Suprapubic skin (tissue), 4 donors: ENCODE measurements at places on chromosomes 6 and 20.
A peak's percentile ranks its signal among the peaks of the same experiment; 100 is the strongest.

DNA sequence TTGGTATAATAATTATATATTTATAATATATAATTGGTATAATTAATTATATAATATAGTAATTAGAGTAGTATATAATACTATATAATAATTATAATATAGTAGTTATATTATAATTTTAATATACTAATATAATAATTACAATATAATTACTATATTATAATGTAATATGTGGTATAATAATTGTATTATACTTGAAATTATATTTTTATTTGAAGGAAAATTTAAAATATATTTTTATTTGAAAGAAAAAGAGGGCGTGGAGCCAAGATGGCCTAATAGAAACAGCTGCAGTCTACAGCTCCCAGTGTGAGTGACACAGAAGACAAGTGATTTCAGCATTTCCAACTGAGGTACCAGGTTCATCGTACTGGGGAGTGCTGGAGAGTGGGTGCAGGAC, 365.9 kb downstream of the MMUT start:
- DNase-seq = no peak
- no peaks in the 10 kb centered on the region for H3K36me3 ChIP-seq
- no peaks in the 10 kb centered on the region for H3K4me1 ChIP-seq
- no peak overlapping the region for H3K4me3 ChIP-seq

GRCh38 chr6:38593409-38593808, 46.3 kb downstream of the BTBD9 start:
- no peak overlapping the region for H3K4me3 ChIP-seq
- DNase-seq = no peak
- no peaks in the 10 kb centered on the region for H3K4me1 ChIP-seq
- H3K27ac ChIP-seq = no peak overlapping the region

DNA sequence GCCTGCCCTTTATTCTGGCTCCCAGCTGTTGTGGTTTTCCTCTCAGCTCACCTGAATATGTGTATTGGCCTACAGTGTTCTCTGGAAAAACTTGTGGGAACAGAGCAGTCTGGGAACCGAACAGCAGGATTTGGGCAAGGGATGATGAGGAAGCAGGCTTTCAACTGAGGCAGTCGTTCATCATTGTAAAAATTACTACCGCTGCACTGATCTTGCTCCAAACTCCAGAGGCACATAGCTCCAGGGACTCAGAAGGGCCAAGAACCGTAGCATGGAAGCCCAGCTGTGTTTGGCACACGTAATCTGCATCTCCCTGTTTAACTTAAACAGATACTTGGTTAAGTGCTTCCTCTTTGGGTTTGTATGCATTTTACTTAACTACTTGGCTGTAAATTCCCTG, 48.3 kb upstream of the EEF1A1 start:
- no peak overlapping the region for H3K4me3 ChIP-seq
- H3K27ac ChIP-seq = no peak overlapping the region
- H3K4me1 ChIP-seq = peaks cover 9% of the 10 kb centered on the region
- no peaks in the 10 kb centered on the region for H3K36me3 ChIP-seq

- H3K4me3 ChIP-seq = no peak overlapping the region
- H3K27ac ChIP-seq = no peak overlapping the region
- no peaks in the 10 kb centered on the region for H3K4me1 ChIP-seq
- H3K36me3 ChIP-seq = no peaks in the 10 kb centered on the region
- H3K27me3 ChIP-seq = no peaks in the 10 kb centered on the region
Observed at GRCh38 chr6:68756454-68757375, 121.6 kb downstream of the ADGRB3 start.

GRCh38 chr20:46044896-46045295, 15.9 kb downstream of the SLC12A5 start:
- H3K27ac ChIP-seq = no peak overlapping the region
- no peaks in the 10 kb centered on the region for H3K36me3 ChIP-seq

DNA sequence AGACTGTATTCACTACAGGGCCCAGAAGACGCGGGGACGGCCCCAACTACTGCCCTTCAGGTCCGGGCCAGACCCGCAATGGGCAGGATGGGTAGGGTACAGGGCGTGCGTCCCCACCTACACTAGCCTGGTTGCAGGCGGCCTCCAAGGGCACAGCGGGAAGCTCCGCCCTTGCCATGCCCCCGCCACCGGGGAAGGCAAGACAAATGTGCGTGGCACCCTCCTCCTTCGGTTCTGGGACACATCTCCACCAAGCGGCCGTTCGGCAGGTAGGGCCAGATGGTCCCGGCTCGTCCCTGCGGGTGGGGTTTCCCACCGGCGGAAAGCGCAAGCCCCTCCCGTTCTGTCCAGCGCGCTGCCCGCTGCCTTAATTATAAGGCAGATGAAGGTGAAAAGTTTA, 5.6 kb downstream of the NXT1 start:
- DNase-seq = no peak
- H3K27ac ChIP-seq = no peak overlapping the region
- H3K4me3 ChIP-seq = no peak overlapping the region
- H3K36me3 ChIP-seq = peaks cover 29% of the 10 kb centered on the region
- no peaks in the 10 kb centered on the region for H3K27me3 ChIP-seq

DNA sequence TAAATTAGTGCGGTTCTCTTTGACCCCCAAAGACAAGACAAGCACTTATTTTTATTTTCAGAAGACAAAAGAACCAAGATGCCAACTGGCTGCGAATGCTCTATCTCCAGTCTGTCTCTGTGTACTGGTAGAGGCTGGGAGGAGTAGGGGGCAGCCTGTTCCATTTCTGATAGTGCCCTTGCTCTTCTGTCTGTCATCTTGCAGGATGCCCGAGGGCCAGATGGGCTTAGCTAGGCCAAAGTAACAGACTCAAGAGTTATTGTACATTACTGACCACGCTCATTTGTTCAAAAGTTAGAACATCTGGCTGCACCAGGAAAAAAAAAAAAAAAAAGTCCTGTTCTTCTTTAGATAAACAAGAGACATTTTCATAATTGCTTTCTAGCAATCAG, 198.1 kb upstream of the UST start:
- H3K4me3 ChIP-seq = no peak overlapping the region
- no peaks in the 10 kb centered on the region for H3K4me1 ChIP-seq
- no peak overlapping the region for H3K27ac ChIP-seq

- H3K4me3 ChIP-seq = no peak overlapping the region
- no peaks in the 10 kb centered on the region for H3K27me3 ChIP-seq
- no peak for DNase-seq
- no peak overlapping the region for H3K27ac ChIP-seq
Observed at GRCh38 chr6:149334201-149334600, 16.7 kb downstream of the TAB2 start.

- H3K4me1 ChIP-seq = peaks cover 77% of the 10 kb centered on the region
- H3K27ac ChIP-seq = no peak overlapping the region
- DNase-seq = peak; percentile 72
- H3K4me3 ChIP-seq = no peak overlapping the region
- H3K27me3 ChIP-seq = no peaks in the 10 kb centered on the region
- no peaks in the 10 kb centered on the region for H3K36me3 ChIP-seq
Observed at GRCh38 chr6:296151-297122, 4.2 kb downstream of the DUSP22 start.

- H3K4me1 ChIP-seq = no peaks in the 10 kb centered on the region
- no peaks in the 10 kb centered on the region for H3K36me3 ChIP-seq
- no peak overlapping the region for H3K4me3 ChIP-seq
- H3K27me3 ChIP-seq = no peaks in the 10 kb centered on the region
- DNase-seq = no peak
Observed at GRCh38 chr6:19368511-19368910, 468.7 kb upstream of the ID4 start.

- no peak overlapping the region for H3K4me3 ChIP-seq
- peaks cover 70% of the 10 kb centered on the region for H3K36me3 ChIP-seq
- H3K4me1 ChIP-seq = peaks cover 19% of the 10 kb centered on the region
- H3K27me3 ChIP-seq = no peaks in the 10 kb centered on the region
Observed at GRCh38 chr6:30918670-30919069, 4.6 kb downstream of the VARS2 start.

DNA sequence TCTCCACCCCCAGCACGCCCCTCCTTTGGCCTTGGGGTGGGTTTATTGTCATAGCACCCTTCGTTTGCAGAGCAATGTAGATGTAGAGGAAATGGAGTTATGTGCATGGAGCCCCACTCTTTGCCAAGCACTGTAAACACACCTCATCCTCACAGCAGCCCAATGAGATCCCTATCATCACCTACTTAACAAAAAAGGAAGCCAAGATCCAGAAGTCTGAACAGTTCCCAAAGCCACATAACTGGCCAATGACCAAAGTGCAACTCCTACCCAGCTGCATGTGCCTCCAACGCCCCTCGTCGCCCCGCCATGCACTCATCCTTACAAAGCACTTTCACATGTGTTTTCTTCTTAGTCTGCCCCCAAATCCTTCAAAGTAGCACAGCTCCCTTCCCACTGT, 21.8 kb upstream of the FOXQ1 start:
- H3K27ac ChIP-seq = no peak overlapping the region
- no peaks in the 10 kb centered on the region for H3K36me3 ChIP-seq
- no peak for DNase-seq

GRCh38 chr20:57247292-57247965, 19.0 kb downstream of the BMP7 start:
- DNase-seq = no peak
- H3K4me3 ChIP-seq = no peak overlapping the region
- no peaks in the 10 kb centered on the region for H3K36me3 ChIP-seq
- no peaks in the 10 kb centered on the region for H3K27me3 ChIP-seq
